AML-193 (cell line): ENCODE measurements at places on chromosomes 11 and 22.

DNA sequence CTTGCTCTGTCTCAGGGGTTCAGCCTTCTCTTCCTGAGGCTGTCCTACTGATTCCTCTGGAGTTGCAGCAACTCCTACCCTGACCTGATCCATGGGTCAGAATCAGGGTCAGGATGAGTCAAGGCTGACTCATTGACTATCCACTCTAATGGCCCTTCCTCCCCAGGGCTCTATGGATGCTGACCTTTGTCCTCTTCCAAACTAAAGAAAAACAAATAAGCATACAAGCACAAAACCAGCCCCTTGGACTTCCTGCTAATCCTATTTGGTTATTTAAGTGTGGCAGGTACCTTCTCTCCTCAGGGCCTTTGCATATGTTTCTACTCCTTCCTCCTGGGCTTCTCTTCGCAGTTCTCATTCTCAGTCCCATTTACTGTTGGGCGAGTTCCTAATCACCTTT lies 204.5 kb upstream of the NAV2 start:
- DNase-seq, result no peak

- DNase-seq, result no peak
Measured at GRCh38 chr11:11396301-11397035, 43.4 kb upstream of the CSNK2A3 start.

DNA sequence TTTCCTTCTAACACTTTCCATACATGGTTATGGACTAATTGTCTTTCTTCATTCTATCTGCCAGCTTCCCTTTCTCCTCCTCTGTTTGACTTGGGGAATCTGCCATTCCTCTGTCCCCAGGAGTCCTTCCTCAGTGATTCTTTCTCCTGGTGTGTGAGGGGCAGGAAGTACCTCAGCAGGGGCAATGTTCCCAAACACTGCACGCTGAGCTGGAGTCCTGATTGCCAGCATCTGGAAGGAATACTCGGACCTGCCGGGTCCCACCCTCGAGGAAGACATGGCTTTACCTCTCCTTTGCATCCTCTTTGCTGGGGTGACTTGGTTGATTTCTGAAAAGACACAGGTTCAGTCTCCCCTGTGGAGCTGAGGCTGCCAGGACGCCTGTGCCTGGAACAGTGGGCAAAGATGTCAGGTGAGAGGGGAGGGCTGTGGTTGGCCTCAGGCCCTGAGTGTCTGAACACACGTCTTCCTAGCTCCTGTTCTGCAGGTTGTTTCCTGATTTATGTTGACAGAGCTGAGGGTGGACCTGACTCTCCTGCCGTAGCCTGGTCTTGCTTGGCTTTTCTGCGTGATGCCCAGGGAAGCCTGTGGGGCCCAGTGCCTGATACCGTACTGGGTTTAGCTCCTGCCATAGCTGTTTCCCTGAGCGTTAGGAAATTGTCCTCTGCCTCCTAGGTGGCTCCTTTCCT lies 4.3 kb downstream of the COX8A start:
- DNase-seq, result no peak

DNA sequence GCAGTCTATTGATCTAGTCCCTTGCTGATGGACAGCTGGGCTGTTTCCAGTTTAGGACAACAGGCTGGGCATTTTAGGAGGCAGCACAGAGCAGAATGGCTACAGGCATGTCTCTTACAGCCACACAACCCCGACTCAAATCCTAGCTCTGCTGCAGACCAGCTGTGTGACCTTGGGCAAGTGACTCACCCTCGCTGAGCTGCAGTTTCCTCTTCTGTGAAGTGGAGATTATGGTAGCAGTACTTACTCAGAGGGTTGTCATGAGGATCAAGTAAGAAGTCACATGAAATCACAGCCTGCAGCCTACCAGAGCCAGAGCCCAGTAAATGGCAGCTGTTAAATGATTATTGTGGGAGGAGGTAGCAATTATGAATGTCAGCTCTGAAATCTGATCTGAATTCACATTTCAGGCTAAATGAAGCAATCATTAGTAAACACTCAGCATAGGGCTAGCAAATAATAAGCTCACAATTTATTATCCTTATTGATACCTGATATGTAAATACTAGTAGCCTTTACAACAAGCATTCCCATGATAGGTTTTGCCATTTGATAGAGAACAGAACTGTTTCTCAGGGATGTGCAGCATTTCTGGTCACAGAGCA lies 58.9 kb downstream of the MYEOV start:
- DNase-seq, result no peak

DNA sequence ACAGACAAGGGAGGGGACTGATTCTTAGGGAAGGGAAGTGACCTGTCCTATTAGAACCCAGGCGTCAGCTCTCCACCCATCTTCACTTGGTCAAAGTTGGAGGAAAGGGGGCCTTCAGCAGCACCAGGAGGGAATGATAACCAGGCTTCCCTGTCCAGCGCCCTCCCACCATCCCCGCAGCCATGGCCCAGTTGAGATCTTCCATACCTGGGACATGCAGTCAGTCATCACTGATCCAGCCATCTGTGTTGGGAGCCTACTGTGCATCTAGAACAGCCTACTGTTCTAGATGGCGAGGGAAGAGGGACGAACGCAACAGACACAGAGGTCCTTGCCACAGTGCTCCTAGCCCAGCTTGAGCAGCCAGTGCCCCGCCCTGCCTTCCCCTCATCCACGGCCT lies 40.6 kb downstream of the PDGFB start:
- no peak for DNase-seq

DNA sequence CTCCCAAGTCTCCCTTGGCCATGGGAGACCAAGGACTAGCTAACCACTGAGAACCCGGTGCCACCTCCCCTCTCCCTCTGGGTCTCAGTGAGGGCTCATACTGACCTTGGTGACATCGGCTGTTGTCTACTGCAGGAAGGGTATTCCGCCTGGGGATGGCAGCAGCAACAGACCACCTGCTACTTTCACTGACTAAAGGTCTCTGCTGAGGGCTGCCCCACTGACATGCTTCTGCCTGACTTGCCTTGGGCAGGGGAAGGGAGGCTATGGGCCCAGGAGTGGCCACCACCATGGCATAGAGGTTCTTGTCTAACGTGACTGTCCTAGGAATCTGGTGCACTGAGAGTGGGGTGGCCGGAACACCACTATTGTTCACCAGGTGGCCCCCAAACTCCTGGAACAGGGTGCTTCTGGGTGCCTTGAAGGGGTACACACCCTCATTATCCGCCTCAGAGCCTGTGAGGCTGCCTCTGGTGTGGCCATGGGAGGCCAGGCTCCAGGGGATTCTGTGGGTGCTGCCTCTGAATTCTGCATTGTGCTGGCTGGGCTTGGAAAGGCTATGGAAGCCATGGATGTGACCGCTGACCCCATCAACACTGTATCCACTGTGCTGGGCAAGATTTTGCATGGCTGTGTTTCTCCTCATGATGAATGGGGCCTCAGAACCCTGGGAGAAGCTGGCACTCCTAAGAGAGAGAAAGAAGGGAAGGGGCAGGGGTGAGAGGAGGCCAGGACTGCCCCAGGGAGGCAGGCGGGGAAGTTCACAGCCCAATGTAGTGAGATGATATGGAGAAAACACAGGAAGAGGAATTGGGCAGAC lies 38.3 kb downstream of the GAB4 start:
- no peak for DNase-seq

DNA sequence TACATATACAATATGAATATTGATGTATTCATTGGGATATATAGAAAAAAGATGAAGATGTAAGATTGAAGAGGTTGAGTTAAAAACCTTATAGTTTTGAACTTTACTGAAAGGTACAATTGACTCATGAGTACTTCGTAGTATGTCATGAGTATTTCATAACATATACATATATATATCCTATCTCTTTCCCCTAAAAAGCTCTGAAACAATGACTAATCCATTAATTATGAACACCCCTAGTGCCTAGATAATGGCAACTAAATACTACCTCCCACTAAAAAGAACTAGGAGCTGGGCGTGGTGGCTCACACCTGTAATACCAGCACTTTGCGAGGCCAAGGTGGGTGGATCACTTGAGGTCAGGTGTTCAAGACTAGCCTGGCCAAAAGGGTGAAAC lies 31.5 kb downstream of the SLC35F2 start:
- no peak for DNase-seq

DNA sequence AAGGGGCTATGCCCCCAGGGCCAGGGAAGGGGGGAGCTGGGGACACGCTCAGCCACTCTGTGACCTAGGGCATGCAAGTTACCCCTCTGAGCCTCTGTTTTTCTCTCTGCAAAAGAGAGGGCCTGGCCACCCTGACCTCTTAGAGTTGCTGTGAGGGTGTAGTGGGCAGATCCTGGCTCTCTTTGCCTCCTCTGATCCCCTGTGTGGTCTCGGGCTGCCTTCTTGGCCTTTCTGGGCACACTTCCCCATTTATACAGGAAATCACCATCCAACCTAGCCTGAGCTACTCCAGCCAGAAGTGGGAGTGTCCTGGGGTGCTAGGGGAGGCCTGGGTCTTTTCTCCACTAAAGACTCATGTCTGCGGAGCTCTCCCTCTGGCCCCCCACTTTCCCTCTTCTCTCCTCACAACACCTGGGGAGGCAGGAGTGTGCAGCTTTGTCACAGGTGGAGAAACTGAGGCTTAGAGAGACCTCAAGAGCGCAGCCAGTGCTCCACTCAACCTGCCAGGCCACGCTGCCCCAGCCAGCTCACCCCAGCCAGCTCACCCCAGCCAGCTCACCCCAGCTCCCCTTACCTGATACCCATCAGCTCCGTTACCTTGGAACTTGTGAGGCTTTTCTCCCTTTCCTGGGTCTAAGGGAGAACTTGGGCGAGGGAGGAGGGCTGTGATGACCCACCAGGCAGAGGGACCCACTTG lies 1.4 kb downstream of the AIFM3 start:
- peak; percentile 38 for DNase-seq

DNA sequence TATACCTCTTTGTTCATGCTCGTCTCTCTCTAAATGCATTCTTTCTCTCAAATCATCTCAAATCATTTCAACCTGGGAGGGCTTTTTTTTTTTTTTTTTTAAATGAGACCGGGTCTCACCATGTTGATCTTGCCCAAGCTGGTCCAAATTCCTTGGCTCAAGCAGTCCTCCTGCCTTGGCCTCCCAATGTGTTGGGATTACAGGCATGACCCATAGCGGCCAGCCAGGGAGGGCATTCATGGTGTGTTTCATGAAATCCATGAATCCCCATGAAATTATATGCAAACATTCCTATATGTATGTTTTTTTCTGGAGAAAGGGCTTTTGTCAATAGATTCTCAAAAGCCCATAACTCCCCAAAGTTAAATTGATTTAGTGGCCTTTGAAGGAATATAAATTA lies 26.2 kb downstream of the ATG13 start:
- DNase-seq, result no peak

DNA sequence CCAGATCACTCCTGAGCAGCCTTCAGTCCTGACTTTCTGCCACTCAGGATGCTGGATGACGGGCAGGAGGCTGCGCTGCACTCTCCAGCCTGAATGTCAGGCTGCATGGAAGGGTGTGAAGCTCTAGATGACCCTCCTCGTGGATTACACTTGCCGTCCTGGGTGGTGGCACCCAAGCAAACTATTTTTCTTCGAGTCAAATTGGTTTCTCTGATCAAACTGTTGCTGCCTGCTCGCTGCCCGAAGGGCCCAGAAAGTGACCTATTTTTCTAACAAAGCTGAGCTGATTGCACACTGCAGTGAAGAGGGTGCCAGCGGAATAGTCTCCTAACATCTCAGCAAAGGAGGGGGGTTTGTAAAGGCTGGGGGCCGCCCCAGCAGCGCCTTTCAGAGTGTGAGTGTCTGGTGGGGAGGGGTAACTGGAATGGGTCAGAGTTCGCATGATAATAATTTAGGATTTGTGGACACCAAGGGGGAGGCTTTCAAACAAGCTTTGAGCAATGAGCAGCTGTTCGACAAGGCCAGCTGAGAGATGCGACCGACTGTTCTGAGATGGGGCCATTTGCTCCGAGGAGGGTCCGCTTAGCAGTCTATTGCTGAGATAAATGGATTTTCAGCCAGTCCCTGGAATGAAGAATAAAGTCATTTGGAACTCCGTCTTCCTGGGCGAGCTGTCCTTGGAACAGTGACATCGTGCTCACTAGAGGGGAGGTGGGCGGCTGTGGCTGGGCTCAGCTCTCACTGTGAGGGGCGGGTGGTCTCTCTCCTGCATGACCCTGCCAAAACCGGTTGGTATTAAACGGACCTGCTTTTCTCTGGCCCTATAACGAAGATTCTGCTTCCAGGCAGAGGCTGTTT lies 537.6 kb downstream of the BRD1 start:
- no peak for DNase-seq

DNA sequence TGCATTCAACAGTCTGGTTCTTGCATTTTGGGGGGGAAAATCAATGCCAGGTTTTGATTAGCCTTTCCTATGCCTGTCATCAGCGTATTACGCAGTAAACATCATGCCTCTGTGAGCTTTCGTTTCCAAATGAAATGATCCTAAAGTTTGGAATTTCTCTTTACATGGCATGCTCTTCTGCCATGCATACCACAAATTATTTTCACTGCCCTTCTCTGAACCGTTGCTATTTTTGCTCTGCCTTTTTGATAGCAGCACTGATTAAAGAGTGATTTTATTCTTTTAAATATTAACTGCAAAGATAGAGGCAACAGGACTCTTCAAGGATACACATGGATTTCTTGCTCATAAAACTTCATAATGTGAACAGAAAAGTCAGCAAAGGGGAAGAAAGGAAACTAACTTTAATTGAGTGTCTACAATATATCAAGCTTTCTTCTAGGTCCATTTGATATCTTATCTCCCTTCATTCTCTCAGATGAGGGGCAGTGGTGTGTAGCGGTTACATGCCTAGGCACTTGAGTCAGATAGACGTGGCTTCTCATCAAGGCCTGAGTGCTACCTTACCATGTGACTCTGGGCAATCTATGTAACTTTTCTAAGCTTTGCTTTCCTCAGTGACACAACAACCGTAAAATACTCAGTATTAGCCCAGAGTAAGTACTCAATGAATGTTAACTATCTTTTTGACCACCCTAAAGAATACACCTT lies 25.0 kb upstream of the FZD4 start:
- DNase-seq, result no peak

GRCh38 chr11:57936050-57936418 lies 87.6 kb upstream of the OR9Q1 start:
- DNase-seq, result no peak

DNA sequence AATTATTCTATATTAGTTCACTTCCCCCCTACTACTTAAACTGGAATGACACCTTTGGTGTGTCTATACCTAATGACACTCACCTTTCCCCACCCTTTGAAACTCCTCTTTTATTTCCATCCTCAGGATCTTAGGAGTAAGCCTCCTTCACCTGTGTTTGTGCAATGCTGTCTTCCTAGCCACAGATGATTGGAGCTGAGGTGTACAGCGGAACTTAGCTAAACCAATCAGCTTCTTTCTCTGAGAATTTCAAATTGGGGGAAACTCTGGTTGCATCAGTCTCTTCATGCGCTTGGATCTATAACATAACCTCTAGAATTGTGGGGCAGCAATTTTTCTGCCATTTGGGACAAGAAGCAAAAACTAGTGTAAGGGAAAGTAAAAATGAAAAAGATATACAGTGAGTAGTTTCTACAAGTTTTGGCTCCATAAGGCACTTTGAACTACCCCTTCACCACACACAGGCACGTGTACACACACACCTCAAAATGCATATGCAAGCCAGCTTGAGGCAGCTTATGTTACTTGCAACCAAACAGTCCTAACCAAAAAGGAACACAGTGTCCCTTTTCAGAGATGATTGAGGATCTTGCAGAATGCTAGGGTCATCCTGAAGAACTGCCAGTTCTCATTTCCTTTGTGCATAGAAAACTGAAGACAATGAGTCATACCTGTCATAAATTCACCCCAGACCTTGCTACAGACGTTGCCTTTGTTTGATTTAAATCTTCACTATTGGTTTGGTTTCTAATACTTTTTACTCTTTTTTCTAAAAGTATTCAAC lies 36.0 kb upstream of the LDLRAD3 start:
- DNase-seq, result peak; percentile 60
